ENCODE measurements at places on chromosomes 12 and 14. TPM values are rescaled to one million over a fixed set of nuclear protein-coding genes. Genes with fewer than 3 reads are reported as not detected.

- no peak for DNase-seq
Measured at GRCh38 chr12:31322801-31323207, 3.1 kb downstream of the SINHCAF start.

- DNase-seq = no peak
Measured at GRCh38 chr14:88790501-88791251, 2.1 kb downstream of the EML5 start.

The EIF4B gene
- total RNA-seq = 755 TPM

DNA sequence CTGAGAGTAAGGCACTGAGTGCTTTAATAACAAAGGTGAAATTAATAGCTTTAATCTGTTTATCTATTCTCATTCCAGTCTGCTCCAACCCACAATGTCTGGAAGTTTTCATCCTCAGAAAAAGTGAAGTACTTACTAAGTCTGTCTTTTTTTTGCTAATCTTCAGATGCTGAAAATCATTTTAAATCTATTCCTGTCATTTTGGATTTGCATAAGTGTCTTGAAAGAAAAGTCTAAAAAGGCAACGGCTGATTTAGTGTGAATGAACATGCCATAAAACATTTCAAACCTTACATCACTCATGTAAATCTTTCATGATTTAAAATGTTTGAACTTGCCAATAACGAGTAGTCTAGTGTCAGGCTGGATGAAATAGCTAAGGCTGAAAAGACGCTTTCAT, 685.6 kb downstream of the RPS29 start:
- no peak for DNase-seq

GRCh38 chr14:100572543-100572942, 14.7 kb downstream of the BEGAIN start:
- DNase-seq = no peak

- DNase-seq = no peak
Measured at GRCh38 chr12:123129621-123130020, 21.3 kb downstream of the PITPNM2 start.

The GLT8D2 gene
- total RNA-seq = not detected

- DNase-seq = no peak
Measured at GRCh38 chr14:100872259-100873095, 31.0 kb downstream of the RTL1 start.

GRCh38 chr14:93731753-93732152, 56.5 kb downstream of the PRIMA1 start:
- DNase-seq = no peak

GRCh38 chr12:124125203-124125871, 152.3 kb downstream of the ZNF664 start:
- no peak for DNase-seq

GRCh38 chr14:62289471-62289870, 527.3 kb downstream of the SNAPC1 start:
- DNase-seq = no peak

- no peak for DNase-seq
Measured at GRCh38 chr12:124371970-124372555, 77.2 kb downstream of the RFLNA start.

GRCh38 chr14:34857689-34858449, 17.3 kb downstream of the BAZ1A start:
- peak; percentile 31 for DNase-seq

- no peak for DNase-seq
Measured at GRCh38 chr12:6372403-6373003, 2.9 kb downstream of the SCNN1A start.

The MYRFL gene
- total RNA-seq = not detected

The CCDC184 gene
- 0.13 TPM for total RNA-seq

The CD4 gene
- total RNA-seq = 160 TPM

- DNase-seq = no peak
Measured at GRCh38 chr12:65662590-65662989, 161.7 kb upstream of the HMGA2 start.

The POMT2 gene
- total RNA-seq = 14.3 TPM

DNA sequence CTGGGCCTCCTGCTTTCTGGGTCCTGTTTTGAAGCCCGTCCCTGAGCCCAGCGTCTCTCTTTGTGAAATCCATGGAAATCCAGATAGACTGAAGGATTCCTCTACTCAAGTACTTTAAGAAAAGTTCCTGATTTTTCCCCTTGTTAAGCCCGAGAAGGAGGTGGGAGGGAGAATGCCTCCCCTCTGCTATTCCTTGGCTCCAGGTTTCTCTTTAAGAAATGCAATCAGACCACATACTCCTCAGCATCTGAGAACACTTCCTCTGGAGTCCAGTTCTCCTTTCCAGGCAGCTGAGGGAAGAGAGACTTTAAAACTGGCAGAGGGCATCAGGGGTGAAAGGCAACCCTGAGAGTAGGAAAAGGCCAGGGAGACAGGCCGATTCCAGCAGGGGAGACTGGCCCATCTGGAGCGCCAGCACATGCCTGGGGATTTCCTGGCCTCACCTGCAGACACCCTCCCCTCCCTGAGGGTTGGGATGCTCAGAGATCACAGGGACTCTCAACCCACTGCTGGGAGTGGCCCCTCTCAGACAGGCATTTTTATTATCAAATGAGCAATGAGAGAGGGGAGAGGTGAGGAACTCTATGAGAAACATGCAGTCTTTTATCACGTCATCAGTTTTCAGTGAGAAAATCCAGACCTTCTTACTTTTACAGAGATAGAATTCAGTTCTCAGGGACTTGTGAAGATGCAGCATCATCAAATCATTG, 2.0 kb upstream of the EMP1 start:
- DNase-seq = no peak

DNA sequence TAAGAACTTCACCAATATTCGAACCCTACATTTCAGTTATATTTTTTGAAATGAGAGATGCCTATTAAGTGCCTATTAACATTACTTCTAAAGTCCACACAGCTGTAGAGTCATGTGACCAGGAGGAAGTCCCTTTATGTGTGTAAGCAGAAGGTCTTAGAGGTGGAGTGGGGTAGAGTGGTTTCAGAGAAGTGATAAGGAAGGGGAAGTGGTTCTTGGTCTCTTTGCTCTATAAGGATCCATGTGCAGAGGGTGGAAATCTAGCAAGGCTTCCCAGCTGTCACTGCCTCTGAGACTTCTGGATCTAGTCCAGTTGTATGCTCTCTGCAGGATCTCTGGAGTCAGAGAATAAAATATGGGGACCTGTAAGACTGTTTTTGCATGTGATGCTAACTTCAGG, 673.9 kb downstream of the FLRT2 start:
- DNase-seq = no peak

The SLC25A47 gene
- not detected for total RNA-seq

The P2RX7 gene
- 6.9 TPM for total RNA-seq

GRCh38 chr12:119229837-119230236, 51.1 kb downstream of the HSPB8 start:
- DNase-seq = no peak

GRCh38 chr14:61638595-61639387, 56.5 kb upstream of the HIF1A start:
- no peak for DNase-seq
